Stimulated activated CD4-positive, alpha-beta T cell treated with anti-CD3 and anti-CD28 coated beads, Interleukin-1b, Interleukin-23, amount 100 ng/mL, for 1 hour (primary cell): ENCODE measurements at places on chromosomes 16 and 17.

GRCh38 chr17:64131606-64132270 is 1.8 kb upstream of the ERN1 start:
- DNase-seq: no peak

DNA sequence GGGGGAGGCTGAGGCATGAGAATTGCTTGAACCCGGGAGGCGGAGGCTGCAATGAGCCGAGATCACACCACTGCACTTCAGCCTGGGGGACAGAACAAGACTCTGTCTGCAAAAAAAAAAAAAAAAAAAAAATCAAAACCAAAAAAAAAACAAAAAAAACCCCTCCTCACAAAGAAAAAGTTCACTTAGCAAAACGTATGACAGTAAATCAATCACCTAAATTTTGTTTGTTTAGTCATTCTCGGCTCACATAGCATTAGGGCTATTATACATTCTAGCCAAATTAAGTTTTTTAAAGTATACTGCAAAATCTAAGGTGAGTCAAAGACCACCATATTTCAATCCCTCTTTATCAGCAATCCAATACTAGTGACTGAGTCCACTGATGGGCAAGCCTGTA is 5.7 kb downstream of the ZNF652 start:
- DNase-seq: no peak

GRCh38 chr16:56988948-56989945 is at the start of gene NLRC5:
Gene NLRC5 (plus strand): TSS chr16:56989557. CDS start chr16:57020713, 31,156 bp downstream.
- DNase-seq: peak; percentile 76

- no peak for DNase-seq
These were observed 103.6 kb downstream of the LITAF start for GRCh38 chr16:11482946-11483748.

DNA sequence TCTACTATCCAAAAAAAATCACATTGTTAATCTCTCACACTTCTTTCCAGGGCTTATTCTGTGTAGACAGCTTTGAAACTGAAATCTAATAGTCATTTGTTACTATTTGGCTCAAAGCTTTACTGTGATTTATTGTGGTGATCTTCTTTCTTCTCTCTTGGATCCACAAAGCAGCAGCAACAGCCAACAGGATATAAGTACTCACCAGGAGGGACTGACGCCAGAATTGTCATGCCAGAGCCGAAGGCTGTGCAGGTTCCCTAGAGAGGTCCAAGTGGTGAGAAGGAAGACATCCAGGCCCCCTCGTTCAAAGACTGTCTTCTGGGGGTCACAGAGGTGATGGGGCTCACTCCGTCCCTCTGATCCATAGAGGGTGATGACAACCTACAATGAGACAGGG is 33.3 kb downstream of the PKD1L3 start:
- DNase-seq: no peak

GRCh38 chr16:73480381-73480780 is 432.5 kb upstream of the ZFHX3 start:
- no peak for DNase-seq

DNA sequence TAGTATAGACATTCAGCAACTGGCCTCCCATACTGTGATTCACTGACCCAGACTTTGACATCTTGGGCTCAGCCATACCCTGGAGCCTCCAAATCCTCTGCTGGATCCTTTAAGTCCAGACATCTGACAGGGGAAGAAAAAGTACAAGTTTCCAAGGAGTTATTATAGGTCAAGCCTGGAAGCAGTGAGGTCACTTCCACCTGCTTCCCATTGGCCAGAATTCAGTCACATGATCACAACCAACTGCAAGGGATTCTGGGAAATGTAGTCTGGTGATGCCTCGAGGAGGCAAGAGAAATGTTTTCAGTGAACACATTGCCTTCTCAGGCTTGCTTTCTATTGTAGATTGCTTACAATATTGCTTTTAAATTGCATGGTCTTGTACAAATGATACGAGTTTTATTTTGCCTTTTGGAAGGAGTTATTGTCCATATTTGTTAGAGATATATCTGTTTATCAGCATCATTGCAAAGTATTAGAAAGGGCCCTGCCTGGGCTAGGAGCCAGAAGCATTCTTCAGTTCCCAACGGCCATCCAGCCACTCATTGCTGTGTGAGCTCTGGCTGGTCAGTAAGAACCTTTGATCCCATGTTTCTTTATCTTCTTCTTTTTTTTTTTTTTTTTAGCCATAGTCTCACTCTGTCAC is 696.9 kb downstream of the WWOX start:
- no peak for DNase-seq

DNA sequence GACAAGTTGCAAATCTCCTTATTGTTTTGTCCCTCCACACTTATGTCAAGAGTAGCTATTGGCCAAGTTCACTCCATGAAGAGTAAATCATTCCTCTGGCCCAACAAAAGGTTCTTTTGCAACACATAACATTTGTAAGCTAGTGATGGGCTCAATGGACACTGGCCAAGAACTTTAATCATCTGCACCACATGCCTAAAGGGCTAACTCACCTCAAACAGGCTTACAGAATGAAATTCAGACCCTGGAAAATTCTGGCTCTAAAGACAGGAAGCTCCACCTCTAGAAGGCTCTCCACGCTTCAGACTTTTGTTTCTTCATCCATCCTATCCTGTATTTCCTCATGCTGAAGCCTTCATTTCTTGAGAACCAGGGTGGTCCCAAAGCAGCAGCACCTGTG is 10.9 kb upstream of the ANKFN1 start:
- no peak for DNase-seq

DNA sequence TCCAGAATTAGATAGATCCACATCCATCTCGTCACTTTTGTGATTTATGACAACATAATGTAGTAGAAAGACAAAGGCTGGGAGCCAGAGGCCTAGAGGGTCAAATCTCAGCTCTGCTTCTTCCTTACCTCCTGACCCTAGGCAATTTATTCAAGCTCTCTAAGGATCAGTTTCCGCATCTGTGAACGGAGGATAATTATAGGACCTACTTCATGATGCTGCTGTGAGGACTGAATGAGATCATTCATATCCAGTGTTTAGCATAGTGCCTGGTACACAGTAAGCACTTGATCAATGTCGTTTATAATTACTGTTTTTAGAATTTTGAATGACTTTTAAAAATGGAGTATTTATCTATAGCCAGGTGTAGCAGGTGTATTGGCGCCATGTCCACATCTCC is 128.4 kb downstream of the SHISA9 start:
- DNase-seq: no peak

GRCh38 chr16:24262816-24263215 is 6.7 kb downstream of the CACNG3 start:
- no peak for DNase-seq

- DNase-seq: no peak
These were observed 111.0 kb upstream of the CHMP6 start for GRCh38 chr17:80880648-80880985.

- no peak for DNase-seq
These were observed 154.3 kb downstream of the KATNIP start for GRCh38 chr16:27704252-27704651.

DNA sequence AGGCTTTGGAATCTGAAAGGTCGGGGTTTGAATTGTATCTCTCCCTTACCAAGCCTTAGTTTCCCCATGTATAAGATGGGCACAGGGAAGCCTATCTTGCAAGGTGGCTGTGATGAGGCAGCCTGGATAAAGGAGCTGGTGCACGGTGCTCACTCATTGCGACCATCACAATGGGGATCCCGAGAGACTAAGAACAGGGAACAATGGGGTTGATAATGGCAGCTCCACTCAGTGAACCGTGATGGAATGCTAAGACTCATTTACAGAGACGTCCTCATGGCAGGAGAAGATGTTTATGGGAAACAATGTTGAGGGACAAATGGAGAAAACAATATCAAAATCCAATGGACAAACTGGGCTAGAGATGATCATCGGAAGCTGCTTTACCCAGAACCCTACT is 81.8 kb downstream of the SPACA3 start:
- no peak for DNase-seq

DNA sequence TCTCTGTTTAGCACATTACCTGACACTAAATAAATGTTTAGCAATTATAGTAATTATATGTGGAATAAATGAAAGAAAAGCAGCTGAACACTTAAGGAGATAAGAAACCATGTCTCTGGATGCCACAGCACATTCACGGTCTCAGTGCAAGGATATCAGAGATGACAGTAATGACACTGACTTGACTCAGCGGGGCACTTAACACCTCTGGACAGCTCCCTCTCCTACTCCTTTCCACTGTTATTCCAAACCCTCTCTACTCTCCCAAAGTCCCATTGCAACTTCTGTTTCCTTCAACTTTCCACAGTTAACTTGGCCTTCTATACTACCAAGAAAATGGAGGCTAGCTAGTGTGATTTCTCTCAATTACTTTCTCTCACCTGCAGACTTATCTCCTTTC is 93.0 kb upstream of the CORO6 start:
- DNase-seq: no peak

DNA sequence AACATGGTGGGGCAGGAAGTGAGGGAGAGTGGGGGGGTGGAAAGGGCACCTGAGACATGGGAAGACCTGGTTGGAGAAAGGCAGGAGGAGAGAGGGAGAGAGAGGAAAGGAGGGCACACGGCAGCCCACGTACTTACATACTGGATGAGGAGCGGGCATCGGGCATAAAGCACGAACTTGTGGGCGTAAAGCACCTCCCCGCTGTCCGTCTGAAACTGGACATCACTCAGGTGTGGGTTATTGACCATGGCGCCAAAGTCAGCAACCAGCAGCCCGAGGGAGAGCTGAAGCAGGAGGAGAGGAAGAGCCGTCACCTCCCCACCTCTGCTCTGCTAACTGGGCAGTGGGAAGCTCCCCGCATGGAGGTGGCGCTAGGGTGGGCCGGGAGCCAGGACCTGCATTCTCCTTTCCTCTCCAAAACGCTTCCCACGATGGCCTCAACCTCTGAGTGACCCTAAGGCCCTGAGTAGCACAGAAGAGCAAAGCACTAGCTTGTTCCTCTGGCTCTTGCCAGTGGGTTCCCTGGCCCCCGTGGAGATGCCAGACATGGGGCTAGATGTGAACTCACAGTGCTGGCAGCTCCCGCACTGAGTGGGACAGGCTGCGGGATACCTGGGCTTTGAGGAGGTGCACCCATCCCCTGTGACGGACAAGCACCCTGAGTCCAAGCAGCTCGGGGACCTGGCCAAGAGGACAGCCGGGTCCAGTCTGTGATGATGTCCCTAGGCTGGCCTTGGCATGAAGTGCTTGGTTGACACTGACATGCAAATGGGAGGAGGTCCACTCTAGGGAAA is 16.9 kb downstream of the SLX4 start:
- no peak for DNase-seq

GRCh38 chr17:1096215-1096614 is 83.6 kb downstream of the ABR start:
- no peak for DNase-seq

GRCh38 chr16:57475711-57476339 is 10.5 kb downstream of the DOK4 start:
- peak; percentile 7 for DNase-seq

GRCh38 chr16:85528528-85529387 is 84.4 kb upstream of the GSE1 start:
- no peak for DNase-seq

DNA sequence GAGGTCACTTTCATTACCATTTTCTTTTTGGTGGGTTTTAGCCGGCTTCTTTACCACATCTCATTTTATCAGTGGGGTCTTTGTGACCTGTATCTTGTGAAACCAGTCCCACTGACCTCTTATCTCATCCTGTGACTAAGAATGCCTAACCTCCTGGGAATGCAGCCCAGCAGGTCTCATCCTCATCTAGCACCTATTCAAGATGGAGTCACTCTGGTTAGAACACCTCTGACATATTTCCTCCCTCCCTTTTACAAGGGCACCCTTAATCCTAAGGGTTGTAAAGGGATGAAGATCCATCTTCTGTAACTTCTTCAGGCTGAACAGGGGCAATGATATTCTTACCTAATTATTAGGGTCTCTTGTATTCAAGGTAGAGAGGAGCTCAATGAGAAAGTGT is 107.9 kb upstream of the HAS3 start:
- no peak for DNase-seq

DNA sequence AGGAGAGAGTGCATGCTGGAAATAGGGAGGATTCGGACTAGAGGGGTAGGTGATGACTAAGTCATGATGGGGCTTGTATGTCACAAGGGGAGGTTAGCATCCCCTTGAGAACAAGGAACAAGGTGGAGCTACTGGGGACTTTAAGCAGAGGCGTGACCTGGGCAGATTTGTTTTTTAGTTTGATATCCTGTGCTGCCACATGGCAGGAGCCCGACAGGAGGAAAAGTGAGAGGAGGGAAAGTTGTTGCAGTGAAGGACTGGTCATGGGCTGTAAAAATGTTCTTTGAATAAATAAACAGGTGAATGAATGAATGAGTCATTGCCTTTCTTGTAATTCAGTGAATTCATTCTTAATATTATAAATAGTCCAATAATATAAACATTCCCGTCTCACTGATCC is 365.1 kb upstream of the CDH5 start:
- DNase-seq: no peak

- no peak for DNase-seq
These were observed 76.3 kb upstream of the ZNF469 start for GRCh38 chr16:88306411-88306810.

DNA sequence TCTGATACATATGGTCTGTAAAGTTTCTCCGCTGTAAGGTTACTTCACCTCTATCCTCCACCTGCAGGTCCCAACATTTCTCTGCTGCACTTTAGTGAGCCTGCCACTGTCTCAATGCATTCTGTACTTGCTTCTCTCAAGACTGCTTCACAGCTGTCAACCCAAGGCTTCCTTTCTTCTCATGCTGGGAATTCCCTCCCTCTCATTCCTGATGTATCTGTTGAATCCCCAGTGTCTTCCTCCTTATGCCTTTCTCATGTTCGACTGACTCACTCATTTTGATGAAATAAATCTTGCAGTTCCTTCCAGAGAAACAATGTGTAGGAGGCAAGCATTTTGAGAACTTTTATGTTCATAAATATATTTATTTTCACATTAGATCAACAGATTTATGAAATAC is 288.3 kb downstream of the CNTNAP4 start:
- no peak for DNase-seq

GRCh38 chr17:6502871-6503509 is 53.4 kb downstream of the PITPNM3 start:
- no peak for DNase-seq

DNA sequence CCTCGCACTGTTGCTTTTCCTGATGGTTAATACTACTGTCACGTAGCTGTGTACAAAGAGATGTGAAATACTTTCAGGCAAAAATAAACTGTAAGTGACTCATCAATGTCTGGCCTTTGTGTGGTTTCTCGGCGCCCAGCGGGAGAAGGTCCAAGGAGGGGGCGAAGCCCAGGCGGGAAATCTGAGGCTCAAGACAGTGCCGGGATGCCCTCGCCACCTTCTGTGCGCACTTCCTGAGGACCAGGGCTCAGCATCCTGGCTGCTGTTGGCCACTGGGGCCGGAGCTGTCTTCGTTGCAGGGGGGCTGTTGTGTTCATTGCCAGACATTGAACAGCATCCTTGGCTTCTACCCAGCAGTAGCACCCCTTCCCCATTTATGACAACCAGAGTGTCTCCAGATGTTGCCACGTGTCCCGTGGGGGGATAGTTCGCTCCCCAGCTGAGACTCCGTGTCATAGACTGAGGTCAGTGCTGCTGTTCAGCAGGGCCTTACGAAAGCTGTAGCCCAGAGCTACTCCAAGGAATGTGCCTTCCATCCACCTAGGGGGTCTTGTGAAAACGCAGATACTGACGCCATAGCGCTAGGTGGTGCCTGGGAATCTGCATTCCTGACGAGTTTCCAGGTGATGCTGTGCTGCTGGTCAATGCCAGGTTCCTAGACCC is 67.3 kb upstream of the PLCG2 start:
- no peak for DNase-seq
